ENCODE measurements at places on chromosomes 5 and 9.
A peak's percentile ranks its signal among the peaks of the same experiment; 100 is the strongest.

- no peak for DNase-seq
Measured at GRCh38 chr5:145246961-145247744, 588.0 kb downstream of the PRELID2 start.

- no peak for DNase-seq
Measured at GRCh38 chr9:33524306-33524947, 376 bp downstream of the ANKRD18B start.

DNA sequence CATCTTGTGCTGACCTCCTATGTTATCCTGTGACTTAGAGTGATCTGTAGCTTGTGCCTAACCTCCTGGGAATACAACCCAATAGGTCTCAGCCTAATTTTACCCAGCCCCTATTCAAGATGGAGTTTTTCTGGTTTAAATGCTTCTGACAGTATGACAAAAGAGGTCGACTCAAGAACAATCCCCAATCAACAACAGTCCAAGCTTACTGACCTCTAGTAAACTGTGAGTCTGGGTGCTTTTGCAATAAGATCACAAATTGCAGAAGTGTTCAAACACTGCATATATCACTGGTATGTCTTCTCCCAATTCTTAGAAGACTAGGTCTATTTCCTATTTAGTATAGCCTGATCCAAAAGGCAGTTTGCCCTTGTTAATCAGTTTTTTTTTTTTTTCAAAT is 323.5 kb upstream of the PTGER4 start:
- DNase-seq, result no peak

DNA sequence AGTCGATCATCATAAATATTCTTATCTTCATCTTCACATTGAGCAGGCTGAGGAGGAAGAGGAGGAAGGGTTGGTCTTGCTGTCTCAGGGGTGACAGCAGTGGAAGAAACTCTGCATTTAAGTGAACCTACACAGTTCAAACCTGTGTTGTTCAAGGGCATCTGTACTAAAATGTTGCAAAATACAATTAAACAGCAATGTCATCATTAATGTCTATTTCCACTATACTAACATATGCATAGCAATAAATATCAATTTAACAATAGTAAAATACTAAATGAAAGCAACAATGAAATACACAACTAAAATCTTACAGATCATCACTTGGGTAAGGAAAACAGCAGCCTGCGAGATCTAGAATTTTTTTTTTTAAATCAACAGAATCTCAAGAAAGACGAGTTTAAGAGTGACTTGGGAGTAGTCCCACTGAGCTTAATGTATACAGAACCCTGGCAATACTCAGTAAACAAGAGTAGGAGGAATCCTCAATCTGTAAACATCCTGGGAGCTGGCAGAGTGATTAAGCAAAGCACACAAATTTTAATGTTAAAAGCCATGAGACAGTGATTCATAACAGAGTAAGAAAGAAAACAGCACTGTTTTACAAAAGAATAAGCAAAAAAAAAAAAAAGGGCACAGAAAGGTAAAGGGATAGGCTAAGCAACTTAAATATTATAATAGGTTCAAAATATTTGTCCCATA is 10.0 kb downstream of the HOMER1 start:
- no peak for DNase-seq

DNA sequence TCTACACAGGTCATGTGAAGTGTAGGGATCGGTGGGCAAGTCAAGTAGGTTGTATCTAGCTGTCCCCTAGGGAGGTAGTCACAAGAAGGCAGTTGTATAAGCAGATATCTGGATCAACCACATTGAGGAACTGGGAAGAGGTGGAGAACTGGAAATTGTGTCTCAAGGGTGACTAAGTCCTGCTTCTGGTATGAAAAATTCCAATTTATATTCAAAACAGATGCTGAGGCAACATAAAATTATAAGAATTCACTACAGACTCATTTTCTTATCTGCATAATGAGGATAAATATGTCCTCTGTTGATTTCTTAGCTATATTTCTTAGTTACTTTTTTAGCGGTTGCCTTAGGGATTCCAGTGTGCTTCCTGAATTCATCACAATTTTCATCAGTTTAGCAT is 46.8 kb downstream of the GALNT12 start:
- no peak for DNase-seq

DNA sequence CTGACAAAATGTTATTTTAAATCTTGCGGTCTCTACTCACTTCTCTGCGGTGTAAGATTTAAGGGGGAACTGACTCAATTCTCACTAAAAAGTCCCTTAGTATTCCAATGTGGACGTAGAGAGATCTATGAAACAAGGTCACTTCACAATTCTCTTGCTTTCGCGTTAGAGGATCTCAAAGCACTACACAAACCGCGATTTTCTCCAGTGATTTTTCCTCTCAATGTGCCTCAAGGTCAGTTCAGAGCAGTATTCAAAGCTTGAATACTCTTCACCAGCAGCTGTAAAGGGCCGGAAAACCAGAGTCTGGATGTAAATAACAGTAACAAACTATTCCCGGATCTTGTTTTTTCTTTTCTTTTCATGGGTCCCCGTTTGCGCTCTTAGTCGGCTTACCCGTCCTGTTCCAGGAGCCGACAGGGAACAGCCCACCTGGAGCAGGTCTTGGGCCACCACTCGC is 128.2 kb downstream of the TMEM161B start:
- peak; percentile 88 for DNase-seq

GRCh38 chr5:125870256-125870655 is 553.0 kb upstream of the GRAMD2B start:
- no peak for DNase-seq

DNA sequence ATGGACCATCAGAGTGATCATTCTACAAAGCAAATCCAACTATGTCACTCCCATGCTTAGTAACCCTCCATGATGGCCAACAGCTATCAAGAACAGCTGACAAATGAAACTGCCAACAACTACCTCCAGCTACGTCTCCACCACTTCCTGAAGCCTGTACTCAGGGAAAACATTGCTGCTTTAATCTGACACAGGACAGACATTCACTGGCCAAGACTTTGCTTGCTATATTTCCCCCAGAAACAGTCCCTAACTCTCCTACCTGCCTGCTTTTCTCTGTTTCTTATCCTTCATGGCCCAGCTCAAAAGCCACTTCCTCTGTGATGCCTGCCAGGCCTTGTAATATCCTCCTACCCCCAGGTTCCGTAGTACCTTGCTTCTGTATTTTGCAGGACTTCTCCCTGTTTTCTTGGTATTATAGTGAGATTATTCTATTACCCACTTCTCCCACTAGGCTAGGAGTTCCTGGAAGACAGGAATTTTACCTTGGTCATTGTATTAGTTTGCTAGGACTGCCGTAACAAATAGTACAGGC is 14.7 kb upstream of the RAB14 start:
- no peak for DNase-seq

DNA sequence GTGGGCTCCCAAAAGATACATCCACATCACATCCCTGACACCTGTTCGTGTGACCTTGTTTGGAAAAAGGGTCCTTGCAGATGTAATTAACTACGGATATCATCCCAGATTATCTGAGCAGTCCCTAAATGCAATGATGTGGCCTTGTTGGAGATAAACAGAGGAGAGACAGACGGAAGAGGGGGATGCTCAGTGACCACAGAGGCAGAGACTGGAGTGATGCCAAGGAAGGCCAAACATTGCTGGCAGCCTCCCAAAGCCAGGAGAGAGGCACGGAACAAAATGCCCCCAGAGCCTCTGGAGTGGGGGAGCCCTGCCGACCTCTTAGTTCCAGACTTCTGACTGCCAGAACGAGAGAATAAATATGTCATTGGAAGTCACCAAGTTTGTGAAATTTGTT is 15.0 kb upstream of the VAV2 start:
- DNase-seq, result no peak

DNA sequence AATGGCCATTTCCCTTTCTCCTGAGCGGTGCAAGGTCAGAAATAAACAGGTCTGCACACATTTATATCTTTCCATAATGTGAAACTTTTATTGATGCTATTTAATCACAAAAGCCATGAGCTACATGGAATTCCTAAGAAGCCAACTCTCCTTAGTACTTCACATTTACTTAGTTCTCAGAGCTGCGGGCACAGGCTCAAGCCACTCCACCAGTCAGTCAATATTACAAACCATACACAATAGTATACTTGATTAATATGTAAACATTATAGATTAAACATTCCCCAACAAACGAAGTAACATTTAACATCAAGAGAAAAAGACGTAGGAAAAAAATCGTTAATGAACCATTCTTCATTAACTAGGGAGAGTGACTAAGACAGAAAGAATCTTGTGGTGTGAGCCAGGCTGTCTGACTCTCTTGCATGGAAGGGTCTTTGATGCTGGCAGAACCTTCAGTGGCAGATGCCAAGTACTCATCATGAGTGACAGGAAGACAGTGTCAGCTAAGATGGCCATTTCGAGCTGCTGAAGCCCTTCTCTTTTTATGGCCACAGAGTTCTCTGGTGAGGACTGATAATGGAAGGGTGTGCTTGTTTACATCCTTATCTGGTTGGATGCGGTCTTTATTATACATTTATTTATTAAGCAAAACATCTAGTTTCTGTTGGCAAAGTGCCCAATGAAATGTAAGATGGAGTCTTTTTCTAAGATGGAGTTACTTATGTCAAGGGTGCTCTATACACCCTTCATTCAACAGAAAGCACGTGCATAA is 115.5 kb upstream of the TUT7 start:
- DNase-seq, result no peak

DNA sequence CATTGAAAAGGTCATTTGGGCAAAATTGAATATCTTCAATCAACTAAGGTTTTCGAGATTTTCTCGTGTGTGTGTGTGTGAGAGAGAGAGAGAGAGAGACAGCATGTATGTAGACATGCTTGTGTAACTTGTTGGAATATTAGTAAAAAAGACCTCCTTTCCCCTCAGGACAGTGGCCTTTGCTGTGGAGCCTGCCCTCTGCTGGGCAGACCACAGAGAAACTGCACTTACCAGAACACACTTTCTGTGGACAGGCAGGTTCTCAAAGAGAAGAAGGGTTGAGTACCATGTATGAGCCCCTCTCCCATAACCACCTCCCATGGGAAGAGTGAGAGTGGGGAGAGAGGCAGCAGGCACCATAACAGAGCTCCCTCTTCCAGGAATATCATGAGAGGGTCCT is 45.6 kb downstream of the CFAP90 start:
- DNase-seq, result no peak

DNA sequence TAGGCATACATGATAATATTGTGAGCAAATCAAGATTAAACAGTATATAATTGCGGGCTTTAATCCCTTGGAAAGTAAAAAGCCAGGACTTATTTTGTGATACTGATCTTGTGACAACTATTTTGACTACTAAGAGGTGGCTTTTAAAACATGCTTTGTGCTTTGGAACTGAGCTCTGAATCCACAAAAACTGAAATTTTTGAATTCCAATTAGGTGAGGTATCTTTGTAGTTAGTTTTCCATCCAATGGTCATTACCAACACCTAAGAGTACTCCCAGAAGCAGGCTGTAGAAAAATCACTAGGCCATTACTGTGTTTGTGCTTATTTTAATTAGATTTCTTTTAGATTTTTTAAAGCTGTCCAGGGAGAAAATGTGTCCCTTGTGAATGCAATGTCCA is 559.5 kb upstream of the WWC1 start:
- no peak for DNase-seq

DNA sequence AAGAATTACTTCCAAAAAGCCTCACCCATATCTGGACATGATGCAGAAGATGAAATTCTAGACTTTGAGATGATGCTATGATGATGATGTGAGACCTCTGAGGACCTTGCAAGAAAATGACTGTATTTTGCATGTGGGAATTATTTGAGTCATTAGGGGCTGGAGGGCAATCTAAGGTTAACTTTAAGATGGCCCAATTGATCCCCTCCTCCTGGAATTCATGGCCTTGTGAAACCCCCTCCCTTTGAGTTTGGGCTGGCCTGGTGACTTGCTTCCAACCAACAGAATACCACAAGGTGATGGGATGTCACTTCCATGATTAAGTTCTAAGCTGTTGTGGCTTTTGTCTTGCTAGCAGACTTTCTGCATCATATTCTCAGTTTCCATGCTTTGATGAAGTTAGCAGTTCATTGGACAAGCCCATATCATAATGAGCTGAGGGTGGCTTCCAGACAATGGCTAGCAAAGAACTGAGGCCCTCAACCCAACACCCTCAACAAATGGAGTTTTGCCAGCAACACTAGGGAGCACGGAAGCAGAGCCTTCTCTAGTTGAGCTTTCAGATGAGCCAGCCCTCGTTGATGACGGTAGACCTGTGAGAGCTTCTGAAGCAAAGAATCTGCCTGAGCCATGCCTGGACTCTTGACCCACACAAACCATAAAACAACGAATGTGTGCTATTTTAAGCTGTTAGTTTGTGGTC is 7.4 kb upstream of the AMACR start:
- DNase-seq, result no peak

GRCh38 chr5:6732634-6733410 is 19.6 kb downstream of the TENT4A start:
- DNase-seq, result no peak

GRCh38 chr9:94922691-94923107 is 196.2 kb downstream of the AOPEP start:
- peak; percentile 78 for DNase-seq

GRCh38 chr5:14257995-14258403 is 114.9 kb downstream of the TRIO start:
- DNase-seq, result no peak

DNA sequence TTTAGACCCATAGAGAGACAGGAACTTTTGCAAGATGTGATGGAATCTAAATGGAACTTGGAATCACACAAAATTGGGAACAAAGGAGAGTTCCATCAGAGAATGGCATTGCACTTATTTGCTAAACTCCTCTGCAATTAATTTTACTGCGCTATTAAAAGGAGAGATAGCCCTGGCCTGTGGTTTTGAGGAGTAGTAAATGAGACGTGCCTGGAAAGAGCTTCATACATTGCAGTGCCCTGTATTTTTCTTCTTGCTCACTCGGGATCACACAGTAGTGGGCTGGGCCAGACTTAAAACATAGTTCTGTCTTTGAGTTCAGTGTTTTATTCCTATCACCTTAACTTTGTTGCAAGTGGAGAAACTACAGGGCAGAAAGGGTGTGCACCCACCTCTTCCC is 94.4 kb upstream of the SLC27A6 start:
- no peak for DNase-seq

DNA sequence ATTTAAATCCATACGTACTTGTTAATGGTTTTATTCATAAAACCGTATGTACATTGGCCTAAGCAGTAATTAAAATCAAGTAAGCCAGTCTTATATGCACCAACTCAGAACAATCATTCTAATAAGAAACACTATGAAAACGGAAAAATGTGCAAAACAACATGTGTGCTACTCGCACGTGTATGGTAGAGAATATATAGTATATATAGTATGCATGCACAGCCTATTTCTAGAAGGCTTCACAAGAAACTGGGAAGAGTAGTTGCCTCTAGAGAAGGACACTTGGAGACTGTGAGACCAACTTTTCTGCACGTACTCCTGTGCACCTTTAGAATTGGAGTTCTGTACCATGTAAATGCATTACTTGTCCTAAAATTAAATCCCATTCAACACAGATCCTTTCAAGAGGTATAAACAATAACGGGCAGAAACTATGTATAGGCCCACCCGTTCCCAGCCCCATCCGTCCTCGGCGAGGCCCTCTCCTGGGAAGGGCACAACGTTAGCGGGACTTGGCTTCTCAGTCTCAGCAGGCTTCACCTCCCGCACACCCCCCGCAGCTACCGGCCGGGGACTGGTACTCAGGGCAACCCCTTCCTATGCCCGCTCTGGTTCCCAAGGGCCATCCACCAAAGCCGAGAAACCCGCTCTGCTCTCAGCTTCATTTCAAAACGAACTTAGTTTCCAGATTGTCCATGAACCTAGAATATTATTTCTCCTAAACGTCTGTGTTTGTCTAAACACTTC is 2.0 kb downstream of the CDC14B start:
- no peak for DNase-seq
